HepG2 (cell line): ENCODE measurements at places on chromosomes 2 and 18. TPM values are rescaled to one million over a fixed set of nuclear protein-coding genes. Genes with fewer than 3 reads are reported as not detected.
A peak's percentile ranks its signal among the peaks of the same experiment; 100 is the strongest.

- no peaks in the 10 kb centered on the region for H3K36me3 ChIP-seq
- peaks cover 33% of the 10 kb centered on the region for H3K4me1 ChIP-seq
- peak; percentile 84 for DNase-seq
- H3K27ac ChIP-seq: peak within 1 kb of the TSS; percentile 11
- H3K27me3 ChIP-seq: peaks cover 33% of the 10 kb centered on the region
Observed at GRCh38 chr18:22169011-22169888, at the start of gene GATA6. Gene GATA6 (plus strand): TSS chr18:22169589. CDS start chr18:22171145, 1,556 bp downstream.

- H3K4me1 ChIP-seq: 0 out of 2 replicates have a peak, but pooled peaks cover 11% of the 10 kb centered on the region
- no peak overlapping the region for H3K4me3 ChIP-seq
- H3K27ac ChIP-seq: no peak overlapping the region
- H3K27me3 ChIP-seq: no peaks in the 10 kb centered on the region; the same call in 1 of the 2 replicates
Observed at GRCh38 chr18:75454022-75454795, 26.7 kb upstream of the SMIM21 start.

DNA sequence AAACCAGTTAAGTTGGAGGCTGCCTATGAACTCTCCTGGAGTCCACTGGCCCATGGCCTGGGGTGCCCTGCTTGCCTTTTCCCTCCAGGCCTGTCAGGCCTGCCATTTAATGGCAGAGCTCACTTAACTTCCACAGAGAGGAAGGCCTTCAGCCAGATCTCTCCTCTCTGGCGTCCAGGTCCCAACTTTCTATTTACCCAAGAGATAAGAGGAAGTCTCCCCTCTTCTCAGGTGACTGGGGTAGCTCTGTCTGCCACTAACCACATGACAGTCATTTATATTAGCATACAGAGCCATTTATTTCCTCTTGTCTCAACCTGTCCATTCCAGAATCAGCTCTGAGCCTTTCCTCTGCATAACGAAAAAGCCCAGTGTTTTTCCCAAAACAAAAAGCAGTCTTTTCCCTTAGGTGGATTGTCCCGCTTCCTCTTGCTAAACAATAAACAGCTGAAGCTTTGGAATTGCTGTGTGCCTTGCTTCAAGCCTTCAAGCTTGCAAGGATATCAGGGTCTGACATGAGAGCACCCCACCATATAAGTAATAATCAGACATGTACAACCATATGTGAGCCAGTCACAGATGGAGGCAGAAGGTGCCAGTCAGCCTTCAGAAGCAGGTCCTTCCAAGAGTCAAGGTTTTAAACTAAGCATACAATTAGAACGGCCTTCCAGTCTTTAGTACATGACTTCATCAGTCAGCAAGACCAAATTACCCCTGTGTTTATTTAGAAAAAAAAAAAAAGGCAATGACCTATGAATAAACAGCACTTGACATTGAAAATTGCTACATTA, 71.2 kb upstream of the STPG4 start:
- DNase-seq: peak; percentile 84
- no peak overlapping the region for H3K4me3 ChIP-seq
- H3K36me3 ChIP-seq: no peaks in the 10 kb centered on the region
- H3K27me3 ChIP-seq: peaks cover 1% of the 10 kb centered on the region; the same call in 1 of the 2 replicates

DNA sequence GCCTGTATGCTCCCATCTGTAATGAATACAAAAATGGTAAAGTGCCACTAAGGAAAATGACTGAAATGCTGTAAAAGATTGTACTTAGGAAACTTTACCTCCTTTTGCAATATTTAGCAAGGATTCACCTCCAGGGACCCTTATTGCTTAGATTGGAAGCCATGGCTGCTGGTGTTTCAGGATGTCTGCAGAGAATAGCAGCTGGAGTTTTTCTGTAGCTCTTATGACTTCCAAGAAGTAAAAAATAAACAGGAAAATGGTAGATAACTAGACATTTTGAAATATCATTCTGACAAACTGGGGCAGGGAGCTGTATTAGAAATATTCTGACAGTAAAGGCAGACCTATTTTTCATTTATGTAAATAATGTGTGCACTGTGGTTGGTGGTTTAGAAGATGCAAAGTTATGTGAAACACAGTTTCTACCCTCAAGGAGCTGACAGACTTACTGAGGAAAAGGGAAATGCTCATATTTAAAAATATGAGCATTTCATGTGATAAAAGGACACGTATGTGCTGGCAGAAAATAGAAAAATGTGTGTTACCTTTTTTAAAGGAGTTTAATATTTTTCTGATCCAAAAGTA, 224.9 kb upstream of the BOD1L2 start:
- no peak overlapping the region for H3K27ac ChIP-seq
- H3K36me3 ChIP-seq: no peaks in the 10 kb centered on the region
- no peaks in the 10 kb centered on the region for H3K27me3 ChIP-seq

DNA sequence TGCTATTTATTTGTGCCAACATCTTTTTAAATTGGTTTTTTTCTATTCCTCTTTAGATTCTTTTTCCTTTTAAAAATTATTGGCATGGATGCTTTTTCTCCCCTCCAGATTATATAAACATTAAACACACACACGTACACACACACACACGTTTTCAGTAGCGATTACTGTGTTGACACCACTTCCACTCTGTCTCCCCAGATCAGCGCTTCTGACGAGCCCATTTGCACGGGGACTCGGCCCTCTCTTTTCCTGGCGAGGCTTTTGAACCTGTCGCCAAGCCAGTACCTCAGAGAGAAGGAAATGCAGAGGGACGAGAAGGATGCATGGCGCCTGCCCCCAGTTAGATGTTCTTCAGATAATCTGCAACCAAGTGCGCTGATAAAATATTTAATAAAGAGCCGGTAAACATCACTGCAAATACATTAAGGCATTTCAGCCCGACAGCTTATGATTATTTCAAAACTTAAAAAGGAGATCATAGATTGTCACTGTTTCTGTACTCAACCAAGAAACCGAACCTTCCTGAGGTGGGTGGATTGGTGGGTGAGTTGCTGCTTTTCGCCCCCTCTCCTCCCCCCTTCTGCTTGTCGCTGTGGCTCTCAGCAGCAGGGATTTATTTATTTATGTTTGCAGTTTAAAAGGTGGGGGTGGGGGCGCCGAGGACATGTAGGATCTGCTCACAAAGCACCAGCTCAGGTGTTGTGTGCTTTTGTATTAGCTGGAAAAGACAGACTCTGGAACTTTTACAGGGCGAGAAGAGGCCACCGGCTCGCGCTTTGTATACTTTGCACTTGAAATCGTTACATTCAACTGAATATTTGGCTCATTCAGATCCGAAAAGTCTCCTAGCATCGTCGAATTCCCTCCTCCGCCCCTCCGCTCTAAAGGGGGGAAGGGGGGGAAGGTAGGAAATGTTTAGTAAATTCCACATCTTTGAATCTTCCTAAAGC, 787 bp upstream of the TBR1 start:
- H3K36me3 ChIP-seq: no peaks in the 10 kb centered on the region
- DNase-seq: peak; percentile 10
- H3K4me1 ChIP-seq: peaks cover 44% of the 10 kb centered on the region
- no peak overlapping the region for H3K27ac ChIP-seq
- H3K4me3 ChIP-seq: peak overlapping the region; percentile 47

DNA sequence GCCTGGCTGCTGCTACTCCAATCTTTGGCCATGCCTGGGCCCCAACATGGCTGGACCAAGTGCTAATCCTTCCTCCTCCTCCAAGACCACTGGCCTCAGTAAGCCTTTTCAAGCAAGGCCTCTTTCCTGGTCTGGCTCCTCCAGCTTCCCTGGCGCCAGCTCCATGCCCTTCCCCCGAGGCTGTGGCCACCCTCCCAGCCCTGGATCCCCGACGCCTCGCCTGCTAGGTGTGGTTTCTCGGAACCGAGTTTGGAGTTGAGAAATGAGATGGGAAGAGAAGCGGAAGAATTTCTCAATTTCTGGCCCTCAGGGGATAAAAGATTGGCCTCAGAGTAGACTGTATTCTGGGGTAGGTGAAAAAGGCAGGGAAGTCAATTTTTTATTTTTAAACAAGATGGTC, 46.4 kb downstream of the ADCY3 start:
- H3K4me1 ChIP-seq: peaks cover 18% of the 10 kb centered on the region
- no peaks in the 10 kb centered on the region for H3K36me3 ChIP-seq
- no peak overlapping the region for H3K4me3 ChIP-seq
- no peak overlapping the region for H3K27ac ChIP-seq
- DNase-seq: no peak

- no peak overlapping the region for H3K27ac ChIP-seq
- H3K4me3 ChIP-seq: no peak overlapping the region
- no peaks in the 10 kb centered on the region for H3K36me3 ChIP-seq
- no peaks in the 10 kb centered on the region for H3K4me1 ChIP-seq
- H3K27me3 ChIP-seq: no peaks in the 10 kb centered on the region
Observed at GRCh38 chr2:31297751-31298150, 63.8 kb downstream of the EHD3 start.

- no peaks in the 10 kb centered on the region for H3K4me1 ChIP-seq
- no peak for DNase-seq
- H3K36me3 ChIP-seq: no peaks in the 10 kb centered on the region
- H3K27me3 ChIP-seq: peaks cover 3% of the 10 kb centered on the region
Observed at GRCh38 chr2:86304416-86304815, 33.0 kb downstream of the REEP1 start.

GRCh38 chr2:232457121-232458011, 1.4 kb downstream of the ALPI start:
- H3K36me3 ChIP-seq: no peaks in the 10 kb centered on the region
- 0 out of 2 replicates have a peak, but pooled peaks cover 7% of the 10 kb centered on the region for H3K4me1 ChIP-seq
- no peak overlapping the region for H3K27ac ChIP-seq
- H3K27me3 ChIP-seq: peaks cover 64% of the 10 kb centered on the region; the same call in 2 of the 3 replicates
- no peak for DNase-seq
- H3K4me3 ChIP-seq: no peak overlapping the region

GRCh38 chr2:40105593-40105992, 326.5 kb upstream of the THUMPD2 start:
- no peaks in the 10 kb centered on the region for H3K36me3 ChIP-seq
- no peak for DNase-seq
- no peak overlapping the region for H3K4me3 ChIP-seq
- H3K27me3 ChIP-seq: no peaks in the 10 kb centered on the region
- no peaks in the 10 kb centered on the region for H3K4me1 ChIP-seq

DNA sequence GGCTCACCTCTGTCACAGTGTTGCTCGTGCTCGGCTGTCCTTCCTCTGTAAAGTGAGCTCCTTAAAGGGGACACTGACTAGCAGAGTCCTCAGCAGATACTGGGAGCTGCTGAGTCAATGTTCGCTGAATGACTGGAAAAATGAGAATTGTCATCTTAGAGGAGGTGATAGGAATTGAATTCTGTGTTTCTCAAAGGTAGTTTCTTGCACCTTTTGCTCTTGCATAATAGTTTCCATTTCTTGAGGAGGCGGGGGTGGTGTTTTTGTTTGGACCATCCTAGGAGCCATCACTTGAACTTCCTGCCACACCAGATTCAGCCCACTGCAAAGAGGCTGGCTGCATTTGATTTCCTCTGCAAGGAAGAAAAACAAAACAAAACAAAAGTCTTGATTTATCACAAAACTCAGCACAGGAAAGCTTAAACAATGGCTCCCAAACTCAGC, 11.4 kb upstream of the RFX8 start:
- H3K27me3 ChIP-seq: peaks cover 2% of the 10 kb centered on the region; the same call in 1 of the 2 replicates
- peaks cover 10% of the 10 kb centered on the region for H3K4me1 ChIP-seq
- H3K36me3 ChIP-seq: no peaks in the 10 kb centered on the region
- no peak overlapping the region for H3K4me3 ChIP-seq
- DNase-seq: no peak

DNA sequence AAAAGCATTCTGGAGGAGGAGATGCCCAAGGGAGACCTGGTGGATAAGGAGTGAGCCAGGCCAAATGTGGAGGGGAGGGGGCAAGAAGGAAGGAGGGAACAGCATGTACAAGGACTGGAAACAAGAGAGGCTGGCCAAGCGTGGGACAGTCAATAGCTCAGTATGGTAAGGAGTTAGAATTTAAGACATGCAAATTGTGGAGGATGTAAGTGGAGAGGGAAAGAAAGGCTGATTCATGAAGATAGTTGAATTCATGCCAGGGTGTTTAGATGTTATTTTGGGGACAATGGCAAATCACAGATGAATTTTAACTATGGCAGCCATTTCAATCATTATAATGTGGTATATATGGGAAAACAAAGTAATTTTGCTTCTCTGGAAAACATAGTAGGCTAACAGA, 462.3 kb downstream of the MEIS1 start:
- H3K4me3 ChIP-seq: no peak overlapping the region
- DNase-seq: no peak
- no peaks in the 10 kb centered on the region for H3K27me3 ChIP-seq
- H3K4me1 ChIP-seq: no peaks in the 10 kb centered on the region
- no peak overlapping the region for H3K27ac ChIP-seq
- no peaks in the 10 kb centered on the region for H3K36me3 ChIP-seq

GRCh38 chr2:29816651-29817050, 104.7 kb downstream of the ALK start:
- H3K27me3 ChIP-seq: peaks cover 43% of the 10 kb centered on the region
- H3K36me3 ChIP-seq: no peaks in the 10 kb centered on the region
- H3K4me3 ChIP-seq: no peak overlapping the region
- H3K27ac ChIP-seq: no peak overlapping the region
- H3K4me1 ChIP-seq: no peaks in the 10 kb centered on the region

GRCh38 chr18:46155641-46156051, 51.5 kb downstream of the HAUS1 start:
- H3K36me3 ChIP-seq: no peaks in the 10 kb centered on the region
- H3K4me1 ChIP-seq: peaks cover 14% of the 10 kb centered on the region
- H3K27ac ChIP-seq: no peak overlapping the region
- no peak overlapping the region for H3K4me3 ChIP-seq

DNA sequence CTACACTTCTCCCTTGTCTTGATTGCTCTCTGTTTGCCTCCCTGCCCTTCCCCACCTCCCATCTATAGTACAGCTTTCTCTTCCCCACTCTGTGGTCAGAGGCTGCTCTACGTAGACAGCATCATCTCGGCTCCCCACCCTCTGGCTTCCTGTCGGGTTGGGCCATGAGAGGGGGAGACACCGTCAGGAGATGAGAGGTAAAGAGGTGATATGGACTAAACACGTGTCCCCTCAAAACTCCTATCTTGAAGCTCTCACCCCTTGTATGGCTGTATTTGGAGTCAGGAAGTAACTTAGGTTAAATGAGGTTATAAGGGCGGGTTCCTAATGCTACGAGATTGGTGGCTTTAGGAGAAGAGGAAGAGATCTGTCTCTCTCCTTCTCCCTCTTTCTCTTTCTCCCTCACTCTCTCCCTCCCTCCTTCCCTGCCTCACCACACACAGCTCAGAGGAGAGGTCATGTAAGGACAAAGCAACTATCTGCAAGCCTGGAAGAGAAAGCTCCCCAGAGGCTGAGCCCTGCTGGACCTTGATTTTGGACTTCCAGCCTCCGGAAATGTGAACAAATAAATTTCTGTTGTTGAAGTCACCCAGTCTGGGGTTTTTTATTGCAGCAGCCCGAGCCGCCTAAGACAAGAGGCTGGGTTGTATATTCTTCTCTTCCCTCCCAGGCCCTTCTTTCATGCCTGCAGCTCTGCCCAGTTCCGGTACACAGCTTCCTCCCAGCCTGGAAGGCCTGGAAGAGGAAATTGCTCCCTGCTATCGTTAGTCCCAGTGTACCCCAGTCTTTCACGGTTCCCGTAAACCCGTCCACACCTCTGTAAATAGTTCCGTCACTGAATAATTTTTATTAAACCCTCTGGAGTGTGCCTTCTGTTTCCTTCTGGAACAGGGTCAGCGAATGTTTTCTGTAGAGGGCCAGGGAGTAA, 138.0 kb downstream of the AKAIN1 start:
- H3K4me1 ChIP-seq: no peaks in the 10 kb centered on the region
- no peak overlapping the region for H3K27ac ChIP-seq
- H3K36me3 ChIP-seq: no peaks in the 10 kb centered on the region
- H3K4me3 ChIP-seq: no peak overlapping the region
- no peaks in the 10 kb centered on the region for H3K27me3 ChIP-seq

The HOXD1 gene
- 10.0 and 10.4 TPM in 2 replicates for total RNA-seq

The ABCB11 gene
- total RNA-seq: not detected in 2 replicates

The CFAP221 gene
- total RNA-seq: not detected in 2 replicates
